ENCODE measurements at places on chromosomes 16 and 17.

GRCh38 chr17:51344532-51344931 is 84.2 kb downstream of the UTP18 start:
- DNase-seq, result no peak

- DNase-seq, result no peak
Measured at GRCh38 chr17:31393749-31394146, 2.3 kb downstream of the RAB11FIP4 start.

GRCh38 chr16:28064150-28064549 is 636 bp upstream of the GSG1L start:
- no peak for DNase-seq

DNA sequence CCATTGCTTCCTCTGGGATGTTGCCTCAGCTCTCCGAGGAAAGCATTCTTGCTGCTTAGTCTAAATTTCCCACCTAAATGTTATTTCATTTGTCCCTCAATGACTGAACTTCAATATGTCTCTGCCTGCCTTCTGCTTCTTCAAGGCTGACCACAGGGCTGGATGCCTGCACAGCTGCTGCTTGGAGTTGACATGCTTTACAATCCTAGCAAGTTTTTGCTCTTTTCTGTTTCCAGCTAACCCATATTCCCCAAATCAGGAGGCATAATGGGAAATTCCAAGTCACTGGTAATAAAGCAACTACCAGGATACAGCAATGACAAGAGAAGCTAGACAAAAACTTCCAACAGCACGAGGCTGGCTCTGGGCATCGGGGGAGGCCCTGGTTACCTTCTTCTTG is 48.9 kb downstream of the GTF3C1 start:
- DNase-seq, result no peak

GRCh38 chr17:73338566-73339197 is 26.9 kb upstream of the CDC42EP4 start:
- DNase-seq, result no peak

DNA sequence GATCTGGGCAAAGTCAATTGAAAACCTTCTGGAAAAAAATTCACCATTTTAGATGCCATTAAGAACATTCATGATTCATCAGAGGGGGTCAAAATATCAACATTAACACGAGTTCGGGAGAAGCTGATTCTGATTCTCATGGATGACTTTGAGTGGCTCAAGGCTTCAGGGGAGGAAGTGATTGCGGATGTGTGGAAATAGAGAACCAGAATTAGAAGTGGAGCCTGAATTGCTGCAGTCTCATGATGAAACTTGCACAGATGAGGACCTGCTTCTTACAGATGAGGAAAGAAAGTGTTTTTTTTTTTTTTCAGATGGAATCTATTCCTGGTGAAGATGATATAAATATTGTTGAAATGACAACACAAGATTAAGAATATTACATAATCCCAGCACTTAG is 12.9 kb downstream of the ITGAX start:
- DNase-seq, result no peak

DNA sequence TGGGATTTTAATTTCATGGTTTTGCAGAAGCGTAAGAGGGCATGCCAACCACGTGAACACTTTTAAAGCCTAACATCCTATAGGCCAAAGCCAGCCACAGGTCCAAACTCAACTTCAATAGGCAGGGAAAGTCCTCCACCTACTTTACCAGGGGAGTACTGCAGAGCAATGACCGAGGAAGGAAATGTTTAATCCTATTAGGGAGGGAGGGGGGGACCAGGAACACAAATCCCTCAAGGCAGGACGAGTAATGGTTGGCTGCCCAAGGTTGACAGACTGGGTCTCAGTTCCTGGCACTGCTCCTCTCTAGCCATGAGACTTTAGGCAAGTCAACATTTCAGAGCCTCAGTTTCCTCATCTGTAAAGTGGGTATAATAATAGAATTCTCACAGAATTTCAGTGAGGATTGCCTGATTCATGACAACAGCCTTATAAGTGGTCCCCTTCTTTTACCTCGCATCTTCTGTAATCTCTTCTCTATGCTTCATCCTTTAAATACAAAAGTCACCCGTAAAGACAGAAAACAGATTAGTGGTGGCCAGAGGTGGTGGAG is 315.8 kb downstream of the HAPSTR1 start:
- DNase-seq, result no peak

DNA sequence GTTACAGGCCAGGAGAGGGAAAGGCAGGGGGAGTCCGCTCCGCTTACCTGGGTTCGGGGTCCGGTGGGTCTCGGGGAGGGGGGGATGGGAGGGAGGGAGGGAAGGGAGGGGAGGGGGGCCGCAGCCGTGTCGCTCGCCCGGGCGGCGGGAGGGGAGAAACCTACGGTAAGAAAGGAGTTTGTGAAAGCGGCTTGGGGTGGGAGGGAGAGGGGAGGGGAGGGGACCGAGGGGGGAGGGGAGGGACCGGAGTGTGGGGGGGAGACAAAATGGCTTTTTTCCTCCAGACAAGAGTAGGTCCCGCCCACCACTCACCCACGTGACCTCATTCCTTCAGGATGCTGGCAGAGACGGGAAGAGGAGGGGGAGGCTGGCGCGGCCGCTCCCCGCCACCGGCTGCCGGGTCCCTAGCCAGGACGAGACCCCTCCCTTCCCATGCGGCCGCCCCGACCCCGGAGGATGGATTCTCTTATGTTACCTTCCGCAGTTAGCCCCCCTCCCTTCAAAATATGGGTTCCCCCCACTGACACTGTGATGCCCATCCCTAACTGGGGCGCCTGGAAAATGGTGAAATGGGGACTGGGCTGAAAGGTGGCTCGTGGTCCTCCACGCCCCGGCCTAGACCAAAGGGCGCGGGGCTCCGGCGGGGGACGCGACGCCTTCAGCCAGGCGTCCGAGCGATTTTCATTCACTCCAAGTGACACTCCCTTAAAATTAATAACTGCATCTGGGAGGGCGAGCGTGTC is at the start of gene PCGF2:
PCGF2 (minus strand) TSS at position 188 of the 743 bp plus-strand sequence. CDS start 7,934 bp downstream, outside the sequence.
- peak; percentile 96 for DNase-seq

- no peak for DNase-seq
Measured at GRCh38 chr16:67807148-67807682, 526 bp downstream of the TSNAXIP1 start.

DNA sequence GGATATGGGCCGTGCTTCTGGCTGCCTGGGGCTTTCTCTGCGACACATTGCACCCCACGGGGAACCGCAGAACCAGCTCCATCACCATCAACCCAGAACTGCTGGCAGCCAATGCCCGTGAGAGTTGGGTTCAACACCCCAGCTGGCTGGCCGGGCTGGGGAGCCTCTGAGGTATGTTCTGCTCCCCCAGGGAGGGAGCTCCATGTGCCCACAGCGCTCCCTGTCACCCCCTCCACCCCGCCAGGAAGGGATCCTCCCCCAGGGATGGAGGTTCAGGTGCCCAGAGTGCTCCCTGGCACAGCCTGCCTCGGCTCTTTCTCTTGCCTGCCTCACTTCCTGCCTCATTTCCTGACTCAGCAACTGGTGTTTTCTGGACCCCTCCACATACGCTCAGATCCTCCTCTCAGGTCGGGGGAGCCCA is 24.2 kb upstream of the MPRIP start:
- DNase-seq, result no peak

- peak; percentile 83 for DNase-seq
Measured at GRCh38 chr17:2399572-2400473, 1.0 kb downstream of the MNT start.

- peak; percentile 31 for DNase-seq
Measured at GRCh38 chr17:71118039-71118438, 948.7 kb downstream of the KCNJ2 start.

- no peak for DNase-seq
Measured at GRCh38 chr17:80693511-80693910, 148.9 kb downstream of the RPTOR start.

- DNase-seq, result no peak
Measured at GRCh38 chr16:66152823-66153393, 213.6 kb upstream of the CDH5 start.

GRCh38 chr17:48930435-48930873 is 14.2 kb downstream of the SNF8 start:
- DNase-seq, result no peak

DNA sequence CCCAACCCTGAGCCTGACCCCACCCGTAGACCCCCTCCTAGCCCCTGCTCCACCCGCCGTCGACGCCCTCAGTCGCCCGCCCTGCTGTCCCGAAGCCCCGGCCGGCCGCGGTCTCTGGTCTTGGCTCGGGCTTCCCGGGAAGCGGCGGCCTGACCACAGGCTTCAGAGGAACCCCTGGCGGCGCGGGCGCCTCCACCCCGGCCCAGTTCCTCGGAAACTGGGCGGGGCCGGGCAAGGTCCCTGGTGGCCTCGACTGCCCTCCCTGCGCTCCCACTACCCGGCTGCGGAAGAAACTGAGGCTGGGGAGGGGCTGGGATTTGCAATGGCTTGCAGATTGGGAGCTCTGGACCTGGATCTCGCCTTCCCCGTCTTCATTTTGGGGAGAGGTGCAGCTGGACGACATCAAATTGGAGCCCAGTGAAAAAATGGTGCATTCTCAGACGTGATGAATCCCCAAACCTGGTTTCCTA is 692 bp upstream of the SOCS1 start:
- no peak for DNase-seq

- peak; percentile 60 for DNase-seq
Measured at GRCh38 chr17:43994272-43995149, 9.9 kb upstream of the NAGS start.

Data from NCI-H1694 (cell line).